Hindlimb muscle (tissue), 1 donor: ENCODE measurements at places on chromosomes 2 and 18. TPM values are rescaled to one million over a fixed set of nuclear protein-coding genes. Genes with fewer than 3 reads are reported as not detected.
A peak's percentile ranks its signal among the peaks of the same experiment; 100 is the strongest.

The TMEM214 gene
- 57.7 TPM for polyA plus RNA-seq

The DYNAP gene
- polyA plus RNA-seq: not detected

DNA sequence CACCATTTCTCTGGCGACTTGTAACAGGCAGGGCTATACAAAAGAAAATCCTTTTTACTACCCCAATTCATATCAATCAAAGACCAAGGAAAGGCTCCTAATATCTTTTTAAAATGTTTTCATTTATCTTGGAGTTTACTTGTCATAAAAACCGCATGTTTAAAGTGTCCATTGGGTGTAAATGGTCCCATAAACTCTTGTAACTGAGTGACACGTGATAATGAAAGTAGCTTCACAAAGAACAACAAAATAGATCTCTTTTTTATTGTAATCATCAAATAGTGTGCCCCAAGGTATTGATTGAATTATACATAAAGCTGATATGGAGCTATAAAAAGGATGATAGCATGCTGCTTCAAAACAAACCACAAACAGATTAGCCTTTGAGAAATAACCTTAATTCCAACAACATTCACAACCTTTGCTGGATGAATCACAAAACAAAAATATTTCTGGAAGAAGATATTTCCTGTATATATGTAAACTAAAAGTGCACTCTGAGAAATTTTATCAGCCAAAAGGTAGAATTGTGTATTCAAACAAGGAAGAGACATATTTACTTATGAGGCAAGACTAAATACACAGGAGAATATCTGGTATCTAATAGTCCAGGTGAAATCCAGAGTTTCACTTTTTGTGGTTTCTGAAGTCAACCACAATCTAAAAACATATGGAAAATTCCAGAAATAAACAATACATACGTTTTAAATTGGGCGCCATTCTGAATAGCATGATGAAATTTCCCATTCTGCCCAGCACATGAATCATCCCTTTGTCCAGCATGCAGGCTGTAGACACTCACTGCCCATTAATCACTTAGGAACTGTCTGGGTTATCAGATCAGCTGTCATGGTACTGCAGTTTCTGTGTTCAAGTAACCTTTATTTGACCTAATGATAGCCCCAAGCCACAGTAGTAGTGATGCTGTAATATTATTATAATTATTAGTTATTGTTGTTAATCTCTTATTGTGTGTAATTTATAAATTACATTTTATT, 237.5 kb downstream of the PIK3C3 start:
- no peak for DNase-seq

DNA sequence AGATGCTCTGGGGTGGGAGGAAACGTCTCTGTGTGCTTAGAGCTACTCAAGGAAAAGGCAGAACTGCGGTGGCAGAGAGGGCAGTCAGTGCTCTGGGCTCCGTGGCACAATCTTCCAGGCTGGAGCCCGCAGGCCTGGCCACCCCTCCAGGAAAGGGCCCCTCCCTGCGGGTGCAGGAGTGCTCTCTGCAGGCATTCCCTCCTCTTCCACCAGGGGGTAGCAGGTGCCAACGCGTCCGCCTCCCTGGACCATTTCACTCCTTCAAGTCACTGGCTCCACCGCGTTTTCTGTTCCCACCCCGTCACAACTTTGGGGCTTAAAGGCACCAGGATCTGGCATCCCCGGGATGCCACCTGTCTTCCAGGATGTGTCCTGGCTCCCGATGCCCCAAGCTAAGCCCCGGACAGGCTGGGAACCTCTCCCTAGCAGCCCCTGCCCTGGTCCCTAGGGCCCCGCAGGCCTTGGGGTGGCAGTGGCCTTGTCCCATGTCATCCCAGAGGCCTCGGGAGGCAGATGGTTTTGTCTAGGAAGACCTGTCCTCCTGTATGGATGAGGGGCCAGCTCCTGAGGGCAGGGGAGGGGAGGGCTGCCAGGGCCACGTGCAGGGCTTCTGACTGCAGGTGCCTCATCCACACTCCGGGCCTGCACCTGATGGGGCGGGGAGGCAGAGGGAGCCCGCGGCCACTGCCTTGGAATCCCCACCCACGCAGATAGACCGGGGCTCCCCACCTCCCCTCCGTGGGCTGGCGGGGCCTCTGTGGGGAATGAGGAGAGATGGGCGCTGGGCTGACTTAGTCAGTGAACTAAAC, 26.4 kb downstream of the KCNIP3 start:
- no peak for DNase-seq

DNA sequence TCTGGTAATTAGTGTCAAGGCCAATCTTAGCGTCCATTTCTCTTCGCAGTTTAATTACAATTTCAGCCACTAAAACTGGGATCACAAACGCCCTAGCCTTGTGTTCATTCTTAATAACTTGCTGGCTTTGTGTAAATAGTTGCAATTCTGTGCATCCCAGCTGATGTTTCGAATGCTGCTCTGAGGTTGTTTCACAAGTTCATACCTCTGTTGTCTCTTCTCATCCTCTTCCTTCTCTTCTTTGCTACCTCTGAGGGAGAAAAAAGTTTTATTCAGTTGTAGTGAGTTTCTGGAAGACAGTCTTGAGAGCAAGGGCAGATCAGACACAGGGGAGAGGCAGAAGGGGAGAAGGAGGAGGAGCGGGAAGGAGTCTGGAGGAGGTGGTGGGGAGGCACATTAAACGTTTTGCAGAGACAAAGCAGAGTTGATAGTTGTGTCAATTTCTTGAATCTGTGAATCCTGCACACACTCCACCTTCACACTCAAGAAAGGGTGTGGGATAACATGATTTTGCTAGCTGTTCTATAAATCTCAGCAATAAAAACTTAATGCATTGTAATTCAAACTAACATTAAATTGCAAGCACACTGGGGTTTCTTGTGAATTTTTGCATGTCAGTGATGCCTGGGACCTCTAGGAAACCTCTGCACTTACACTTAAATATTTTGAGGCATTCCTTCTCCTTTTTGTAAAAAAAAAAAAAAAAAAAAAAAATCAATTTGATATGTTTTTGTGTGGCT, 6.8 kb downstream of the MEIS1 start:
- DNase-seq: no peak

The C1GALT1C1L gene
- 1.3 TPM for polyA plus RNA-seq

DNA sequence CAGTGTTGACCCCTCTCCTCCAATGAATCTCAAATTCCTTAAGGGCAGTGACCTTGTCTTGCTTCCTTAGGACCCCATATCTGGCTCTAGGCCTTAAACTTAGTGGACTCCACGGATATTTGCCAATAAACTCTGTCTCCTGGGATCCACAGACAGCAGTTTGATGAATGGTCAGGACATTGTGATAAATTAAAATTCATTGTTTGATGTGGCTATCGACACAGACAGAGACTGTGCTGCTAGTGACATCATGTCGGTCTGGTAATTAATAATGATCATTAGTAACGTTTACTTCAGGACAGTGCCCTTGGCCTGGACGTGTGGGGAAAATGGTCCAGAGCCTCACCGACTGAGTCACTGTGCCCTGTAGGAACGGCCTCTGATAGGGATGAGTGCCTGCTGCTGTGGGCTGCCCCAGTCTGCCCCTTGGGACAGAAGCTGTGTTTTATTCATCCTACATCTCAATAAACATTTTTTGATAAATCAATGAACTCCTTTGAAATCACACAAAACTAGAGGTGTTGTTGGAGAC, 5.2 kb upstream of the SLC35F6 start:
- no peak for DNase-seq

DNA sequence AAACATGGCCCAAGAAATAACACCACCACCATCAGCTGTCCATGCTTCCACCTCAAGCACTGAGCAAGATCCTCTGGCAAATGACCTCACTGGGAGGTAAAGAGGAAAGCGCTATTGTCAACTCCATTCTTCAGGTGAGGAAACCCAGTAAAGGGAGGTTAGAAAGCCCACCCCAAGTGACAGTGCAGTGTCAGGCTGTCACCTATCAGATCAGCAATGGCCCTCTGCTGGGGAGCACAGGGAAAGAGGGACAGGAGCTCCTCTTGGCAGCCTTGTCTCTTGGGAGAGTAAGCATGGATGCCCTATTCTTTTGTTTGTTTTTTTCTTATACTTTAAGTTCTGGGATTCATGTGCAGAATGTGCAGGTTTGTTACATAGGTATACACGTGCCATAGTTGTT, 104.3 kb upstream of the DAPL1 start:
- DNase-seq: no peak

DNA sequence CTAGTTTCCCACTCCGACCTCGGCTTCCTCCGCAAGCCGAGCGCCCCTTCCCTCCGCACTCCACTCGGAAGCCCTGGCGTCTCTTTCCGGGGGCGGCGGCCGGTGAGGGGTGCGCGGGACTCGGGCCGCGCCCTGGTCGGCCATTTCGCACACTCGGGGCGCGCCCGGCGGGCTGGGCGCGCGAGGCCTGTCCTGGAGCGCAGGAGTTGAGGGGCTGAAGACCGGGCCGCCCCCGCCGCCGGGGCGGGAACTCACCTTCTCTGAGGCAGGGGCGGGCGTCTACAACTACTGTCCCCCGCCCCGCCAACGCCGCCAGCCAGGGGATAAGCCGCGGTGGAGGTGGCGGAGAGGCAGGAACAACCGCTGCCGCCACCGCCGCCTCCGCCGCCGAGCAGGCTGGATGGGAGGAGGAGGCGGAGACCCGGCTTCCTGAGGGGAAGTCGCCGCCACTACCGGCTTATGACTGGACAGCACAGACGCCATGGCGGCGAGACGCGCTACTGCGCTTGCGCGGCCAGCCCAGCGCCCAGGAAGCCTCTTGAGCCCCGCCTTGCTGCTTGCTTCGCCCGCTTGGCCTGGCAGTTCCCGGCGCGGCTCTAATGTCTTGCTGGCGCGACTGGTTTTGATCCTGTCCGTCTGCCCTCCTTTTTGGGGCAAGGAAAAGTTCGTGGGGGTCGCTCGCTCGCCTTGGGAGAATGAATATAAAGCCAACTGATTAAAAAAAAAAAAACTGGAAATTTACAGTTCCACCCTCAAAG, at the start of gene KRCC1:
KRCC1 (minus strand) TSS at position 413 of the 758 bp plus-strand sequence. CDS start 27,220 bp downstream, outside the sequence.
- DNase-seq: peak; percentile 97
